ENCODE measurements at places on chromosomes 2 and 18. TPM values are rescaled to one million over a fixed set of nuclear protein-coding genes. Genes with fewer than 3 reads are reported as not detected.

CABLES1 gene
- 19.1 TPM for total RNA-seq

PLB1 gene
- 1.5 TPM for total RNA-seq

MFSD2B gene
- total RNA-seq, result 0.29 TPM

HOXD9 gene
- total RNA-seq, result 1.4 TPM

TMEM237 gene
- total RNA-seq, result 22.5 TPM

GALR1 gene
- not detected for total RNA-seq

ATOH8 gene
- total RNA-seq, result 10.5 TPM

All from A549 treated with GW870086 at 1 μM for 4 hours (cell line).